Testis (tissue), 5 donors: ENCODE measurements at places on chromosomes 13 and 19. TPM values are rescaled to one million over a fixed set of nuclear protein-coding genes. Genes with fewer than 3 reads are reported as not detected.
A peak's percentile ranks its signal among the peaks of the same experiment; 100 is the strongest.

DNA sequence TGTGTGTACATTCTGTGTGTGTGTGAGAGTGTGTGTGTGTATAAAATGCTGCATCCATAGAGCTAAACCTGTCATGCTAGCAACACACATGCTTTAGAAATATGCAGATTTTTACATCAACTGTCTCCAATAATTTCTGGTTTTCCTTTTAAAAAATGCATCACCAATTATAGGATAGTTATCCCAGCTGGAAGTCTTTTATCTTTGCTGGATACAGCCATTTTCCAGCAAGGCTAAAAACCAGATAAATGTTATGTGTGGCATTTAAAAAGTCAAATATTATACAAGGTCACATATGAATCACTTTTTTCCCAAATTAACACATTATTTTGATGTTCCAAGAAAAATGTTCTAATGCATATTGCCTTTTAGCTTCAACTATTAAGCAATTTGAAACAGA lies 202.0 kb upstream of the IPO5 start:
- H3K4me1 ChIP-seq: no peaks in the 10 kb centered on the region
- H3K27me3 ChIP-seq: no peaks in the 10 kb centered on the region
- no peak overlapping the region for H3K4me3 ChIP-seq
- no peak for DNase-seq
- no peak overlapping the region for H3K27ac ChIP-seq
- H3K36me3 ChIP-seq: no peaks in the 10 kb centered on the region

DNA sequence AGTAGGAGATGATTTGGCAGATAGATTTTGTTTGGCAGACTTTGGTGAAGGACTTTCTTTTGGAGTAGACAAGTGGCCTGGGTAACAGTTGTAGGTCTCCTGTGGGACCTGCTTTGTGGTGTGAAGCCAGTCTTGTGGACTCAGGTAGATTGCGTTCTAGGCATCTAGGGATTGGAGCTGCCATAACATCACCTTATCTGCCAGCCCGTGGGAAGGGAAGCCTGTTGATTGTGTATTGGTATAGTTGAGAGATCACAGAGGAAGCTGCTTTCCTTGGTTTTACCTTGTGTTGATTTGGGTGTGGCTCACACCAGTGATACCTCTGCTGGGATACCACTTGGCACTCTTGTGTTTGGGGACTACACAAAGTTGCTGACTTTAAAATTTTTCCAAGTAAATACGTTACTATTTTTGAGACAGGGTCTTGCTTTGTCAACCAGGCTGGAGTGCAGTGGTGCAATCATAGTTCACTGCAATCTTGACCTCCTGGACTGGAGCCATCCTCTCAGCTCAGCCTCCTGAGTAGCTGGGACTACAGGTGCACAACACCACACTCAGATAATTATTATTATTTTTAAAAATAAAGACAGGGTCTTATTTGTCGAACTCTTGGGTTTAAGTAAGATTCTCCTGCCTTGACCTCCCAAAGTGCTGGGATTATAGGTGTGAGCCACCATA lies 7.8 kb downstream of the HNRNPM start:
- no peak for DNase-seq
- no peak overlapping the region for H3K27ac ChIP-seq
- H3K4me3 ChIP-seq: no peak overlapping the region
- H3K27me3 ChIP-seq: no peaks in the 10 kb centered on the region
- H3K36me3 ChIP-seq: no peaks in the 10 kb centered on the region
- peaks cover 37% of the 10 kb centered on the region for H3K4me1 ChIP-seq

DNA sequence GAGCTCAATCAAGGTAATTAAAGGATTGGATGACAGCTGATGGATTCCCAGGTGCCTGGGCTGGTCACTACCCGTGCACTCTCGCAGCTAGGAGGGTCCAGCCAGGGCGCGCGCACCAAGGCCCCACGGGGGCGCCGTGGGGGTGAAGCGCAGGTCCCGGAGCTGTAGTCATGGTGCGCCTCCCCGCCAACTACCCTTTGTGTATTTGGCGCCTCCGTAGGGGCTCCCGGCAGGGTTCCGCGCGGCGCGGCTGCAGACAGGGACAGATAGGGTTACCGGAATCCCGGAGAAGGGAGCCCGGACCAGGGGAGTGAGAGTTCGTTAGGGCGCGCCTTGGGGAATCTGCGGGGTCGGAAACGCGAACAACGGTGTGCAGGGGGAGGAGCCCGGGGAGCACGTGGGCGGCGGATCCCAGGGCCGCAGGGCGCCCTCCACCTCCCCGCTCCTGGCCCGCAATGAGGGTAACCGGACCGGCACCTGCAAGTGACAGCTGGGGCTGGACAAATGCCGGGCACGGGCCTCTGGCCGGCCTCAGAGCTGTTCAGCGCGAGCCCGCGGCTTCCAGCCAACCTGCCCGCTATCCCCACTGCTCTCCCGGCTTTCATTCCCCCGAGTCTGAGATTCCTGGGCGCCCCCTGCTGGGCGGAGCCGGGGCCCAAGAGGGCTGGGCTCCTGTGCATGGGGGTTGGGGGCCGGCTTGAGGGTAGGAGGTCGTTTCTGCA lies 3.4 kb upstream of the PRAM1 start:
- H3K27me3 ChIP-seq: no peaks in the 10 kb centered on the region
- H3K4me3 ChIP-seq: peak overlapping the region; percentile 54
- H3K4me1 ChIP-seq: peaks cover 7% of the 10 kb centered on the region
- H3K36me3 ChIP-seq: no peaks in the 10 kb centered on the region
- no peak overlapping the region for H3K27ac ChIP-seq

GRCh38 chr13:95207769-95208366 lies 93.4 kb downstream of the ABCC4 start:
- no peak for DNase-seq
- H3K27me3 ChIP-seq: no peaks in the 10 kb centered on the region
- no peaks in the 10 kb centered on the region for H3K4me1 ChIP-seq
- no peak overlapping the region for H3K27ac ChIP-seq
- no peaks in the 10 kb centered on the region for H3K36me3 ChIP-seq
- no peak overlapping the region for H3K4me3 ChIP-seq

The DNM2 gene
- polyA plus RNA-seq: 166 TPM

The CD177 gene
- 0.57 TPM for polyA plus RNA-seq

The ZNF345 gene
- polyA plus RNA-seq: 14.3 TPM

The NKPD1 gene
- polyA plus RNA-seq: 1.0 TPM

The MZT1 gene
- polyA plus RNA-seq: 8.6 TPM

The ANGPTL8 gene
- not detected for polyA plus RNA-seq

The PSG1 gene
- not detected for polyA plus RNA-seq

The EHD2 gene
- polyA plus RNA-seq: 37.0 TPM

The KANK2 gene
- 77.7 TPM for polyA plus RNA-seq

The PRRG2 gene
- 3.0 TPM for polyA plus RNA-seq

The ZNF700 gene
- polyA plus RNA-seq: 9.0 TPM

The ZNF492 gene
- polyA plus RNA-seq: 1.2 TPM

The NACC1 gene
- 38.2 TPM for polyA plus RNA-seq
